ENCODE measurements at places on chromosomes 11 and 22.
A peak's percentile ranks its signal among the peaks of the same experiment; 100 is the strongest.

- no peak for DNase-seq
Measured at GRCh38 chr11:102489186-102490145, 36.9 kb upstream of the TMEM123 start.

DNA sequence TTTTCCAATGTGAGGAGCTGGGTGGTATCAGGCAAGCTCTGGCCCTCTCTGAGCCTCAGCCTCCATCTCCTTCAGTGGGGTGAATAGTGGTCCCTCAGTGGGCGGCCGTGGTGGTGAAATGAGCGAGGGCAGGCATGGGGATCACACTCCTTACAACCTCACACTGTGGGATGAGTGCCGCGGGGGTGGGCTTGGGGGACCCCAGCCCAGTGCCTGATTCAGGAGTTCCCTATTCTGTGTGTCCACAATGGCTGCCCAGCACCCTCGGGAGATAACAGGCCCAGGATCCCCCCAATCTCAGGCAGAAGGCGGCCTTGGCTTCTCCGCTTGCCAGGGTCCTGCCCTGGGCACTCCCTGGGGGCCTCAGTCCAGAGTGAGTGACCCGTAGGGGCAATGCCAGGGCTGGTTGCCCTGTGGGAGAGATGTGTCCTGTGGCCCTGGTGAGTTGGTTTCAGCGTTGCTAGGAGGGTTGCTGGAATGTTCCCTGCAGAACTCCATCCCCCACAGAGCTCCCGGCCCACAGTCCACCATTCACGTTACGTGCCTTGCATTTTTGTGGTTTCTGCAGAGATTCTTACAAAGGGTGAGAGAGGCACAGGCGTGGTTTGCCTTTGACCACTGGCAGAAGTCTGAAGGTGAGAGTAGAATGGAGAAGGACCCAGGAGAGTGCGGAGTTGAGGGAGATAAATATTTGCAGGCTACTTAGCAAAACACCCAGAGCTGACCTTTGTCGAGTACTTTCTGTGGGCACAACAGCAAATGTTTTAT is 2.9 kb downstream of the ALDH3B1 start:
- no peak for DNase-seq

DNA sequence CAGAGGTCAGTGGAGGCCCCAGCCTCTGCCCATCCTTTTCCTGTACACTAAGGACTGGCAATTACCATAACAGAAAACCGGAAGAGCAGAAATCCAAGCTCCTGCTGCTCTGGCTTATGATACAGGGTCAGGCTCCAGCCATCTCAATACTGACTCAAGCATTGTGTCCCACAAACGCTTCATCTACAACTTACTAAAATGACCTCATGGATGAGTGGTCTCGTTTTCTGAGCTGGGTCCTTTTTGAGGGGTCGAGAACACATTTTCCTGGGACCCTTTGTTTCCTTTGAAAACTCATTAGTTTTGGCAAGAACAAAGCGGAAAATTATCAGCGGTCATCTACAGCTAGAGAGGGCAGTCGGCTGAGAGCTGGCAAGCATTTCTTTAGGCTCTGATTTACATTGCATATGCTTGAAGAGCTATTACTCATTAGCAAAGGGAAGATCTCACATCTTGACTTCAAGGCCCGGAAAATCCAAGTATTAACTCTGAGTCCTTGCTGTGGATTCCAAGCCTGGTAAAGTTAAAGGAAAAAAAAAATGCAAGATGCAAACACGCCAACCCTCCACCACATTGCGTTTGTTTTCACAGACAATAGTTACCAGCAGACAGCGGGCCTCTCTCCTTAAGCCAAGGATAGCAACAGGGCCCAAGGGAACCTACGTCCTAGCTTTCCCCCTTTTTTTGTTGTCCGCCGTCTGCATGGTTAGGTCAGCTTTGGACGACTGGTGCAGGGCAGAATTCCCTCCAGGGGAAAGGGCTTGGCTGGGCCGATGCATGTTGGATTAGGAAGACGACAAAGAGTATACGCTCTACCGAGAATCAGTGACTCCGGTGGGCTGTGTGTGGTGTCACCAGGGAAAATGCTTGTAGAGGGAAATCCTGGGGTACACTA is 1.8 kb downstream of the TESMIN start:
- no peak for DNase-seq

DNA sequence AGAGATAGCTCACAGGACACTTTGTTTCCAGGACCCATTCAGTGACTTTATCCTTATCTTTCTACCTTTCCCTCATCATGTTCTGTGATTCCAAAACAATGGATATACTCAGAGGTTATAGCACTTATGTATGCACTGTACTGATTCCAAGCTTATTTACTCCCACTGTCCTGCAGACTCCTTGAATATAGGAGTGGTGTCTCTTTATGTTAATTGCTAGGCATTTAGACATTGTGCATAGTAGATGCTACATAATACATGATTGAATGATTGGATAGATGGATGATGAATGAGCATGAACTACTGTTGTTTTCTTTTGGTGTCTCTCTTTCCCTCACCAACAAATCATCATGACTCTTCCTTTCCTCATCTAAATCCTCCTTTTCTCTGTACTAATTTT is 279.1 kb upstream of the RAG2 start:
- no peak for DNase-seq

GRCh38 chr22:39655004-39655579 is 84.5 kb downstream of the CACNA1I start:
- peak; percentile 6 for DNase-seq

GRCh38 chr11:75035911-75036565 is 47.3 kb downstream of the NEU3 start:
- peak; percentile 50 for DNase-seq

GRCh38 chr11:94330789-94331188 is 26.4 kb downstream of the IZUMO1R start:
- DNase-seq: no peak

GRCh38 chr11:114167355-114167754 is 107.8 kb downstream of the ZBTB16 start:
- no peak for DNase-seq

GRCh38 chr22:50282361-50283155 is 12.4 kb upstream of the MAPK11 start:
- DNase-seq: no peak

- no peak for DNase-seq
Measured at GRCh38 chr11:1879941-1880720, 11.6 kb downstream of the PRR33 start.

GRCh38 chr11:68142028-68142412 is 20.8 kb upstream of the CHKA start:
- DNase-seq: no peak

GRCh38 chr11:32701616-32702015 is 92.8 kb downstream of the CCDC73 start:
- DNase-seq: no peak

- no peak for DNase-seq
Measured at GRCh38 chr11:119024430-119025098, 6.0 kb downstream of the TRAPPC4 start.

GRCh38 chr11:95137299-95137698 is 47.7 kb downstream of the ENDOD1 start:
- DNase-seq: no peak
